ENCODE measurements at places on chromosomes 13 and 19. TPM values are rescaled to one million over a fixed set of nuclear protein-coding genes. Genes with fewer than 3 reads are reported as not detected.

DNA sequence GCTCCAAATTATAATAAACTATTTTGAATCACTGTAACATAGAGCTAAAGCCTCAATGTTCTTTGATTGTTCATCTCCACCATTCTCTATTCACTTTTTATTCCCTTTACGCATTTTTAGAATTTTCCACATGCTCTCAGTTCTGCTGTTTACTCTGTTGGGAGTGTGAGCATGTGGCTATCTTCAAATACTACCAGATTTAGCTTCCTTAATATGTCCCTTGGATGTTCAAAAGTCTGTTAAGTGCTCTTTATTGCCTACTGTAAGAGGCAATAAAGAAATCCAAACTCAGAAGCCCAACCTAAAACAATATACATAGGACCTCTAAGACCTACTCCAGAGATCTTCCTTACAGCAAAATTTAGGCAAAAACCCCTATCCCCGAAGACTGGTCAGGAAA lies 34.5 kb downstream of the MTMR6 start:
- no peaks in the 10 kb centered on the region for H3K27me3 ChIP-seq
- no peak overlapping the region for H3K4me3 ChIP-seq
- no peak for DNase-seq
- H3K27ac ChIP-seq, result no peak overlapping the region
- peaks cover 42% of the 10 kb centered on the region for H3K36me3 ChIP-seq

ZNF221 gene
- 10.3 TPM for total RNA-seq

ZNF560 gene
- total RNA-seq, result not detected

DNA sequence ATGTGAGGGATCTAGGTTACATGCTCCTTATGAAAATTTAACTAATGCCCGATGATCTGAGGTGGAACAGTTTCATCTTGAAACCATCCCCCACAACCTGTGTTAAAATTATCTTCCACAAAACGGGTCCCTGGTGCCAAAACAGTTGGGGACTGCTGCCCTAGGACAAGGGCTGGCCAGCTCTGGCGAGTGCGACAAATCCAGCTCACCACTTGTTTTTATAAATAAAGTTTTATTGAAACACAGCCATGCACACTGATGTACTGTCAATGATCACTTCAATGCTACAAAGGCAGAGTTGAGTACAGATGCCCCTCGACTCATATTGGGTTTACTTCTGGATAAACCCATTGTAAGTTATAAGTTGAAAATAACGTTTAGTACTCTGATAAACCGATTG lies 235.3 kb downstream of the ATP8A2 start:
- H3K36me3 ChIP-seq, result no peaks in the 10 kb centered on the region
- DNase-seq, result no peak
- no peaks in the 10 kb centered on the region for H3K27me3 ChIP-seq
- H3K4me1 ChIP-seq, result no peaks in the 10 kb centered on the region
- H3K27ac ChIP-seq, result no peak overlapping the region

FTL gene
- 8,005 TPM for total RNA-seq

- no peaks in the 10 kb centered on the region for H3K36me3 ChIP-seq
- peaks cover 30% of the 10 kb centered on the region for H3K27me3 ChIP-seq
- DNase-seq, result no peak
- no peak within 1 kb of the TSS for H3K4me3 ChIP-seq
- H3K27ac ChIP-seq, result no peak within 1 kb of the TSS
- no peaks in the 10 kb centered on the region for H3K4me1 ChIP-seq
Observed at GRCh38 chr19:39196860-39197562, at the start of gene NCCRP1. Gene NCCRP1 (plus strand): TSS chr19:39196964. CDS start chr19:39196983, 19 bp downstream.

DNA sequence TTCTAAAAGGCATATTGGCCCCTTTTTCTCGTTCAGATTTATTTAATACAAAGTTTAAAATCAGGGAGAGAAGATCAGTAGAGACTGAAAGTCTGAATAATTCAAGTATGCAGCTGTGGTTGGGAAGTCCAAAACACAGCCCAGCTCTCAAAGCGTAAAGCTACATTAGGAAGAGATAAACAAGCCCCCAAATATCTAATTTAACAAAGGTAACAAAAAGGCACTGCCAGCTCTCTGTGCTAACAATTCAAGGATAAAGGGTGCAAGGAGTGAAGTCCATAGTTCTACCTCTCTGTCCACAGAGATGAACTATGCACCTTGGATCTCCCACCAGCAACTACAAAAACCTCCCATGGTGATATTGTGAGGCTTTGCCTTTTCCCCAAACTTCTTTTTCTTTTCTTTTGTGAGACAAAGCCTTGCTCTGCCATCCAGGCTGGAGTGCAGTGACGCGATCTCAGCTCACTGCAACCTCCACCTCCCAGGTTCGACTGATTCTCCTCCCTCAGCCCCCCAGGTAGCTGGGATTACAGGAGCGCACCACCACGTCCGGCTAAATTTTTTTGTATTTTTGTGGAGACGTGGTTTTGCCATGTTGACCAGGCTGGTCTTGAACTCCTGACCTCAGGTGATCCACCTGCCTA lies 104.4 kb downstream of the LHFPL6 start:
- no peak overlapping the region for H3K27ac ChIP-seq
- no peaks in the 10 kb centered on the region for H3K36me3 ChIP-seq
- DNase-seq, result no peak

HRC gene
- 2.5 TPM for total RNA-seq

NLRP9 gene
- total RNA-seq, result not detected

DNA sequence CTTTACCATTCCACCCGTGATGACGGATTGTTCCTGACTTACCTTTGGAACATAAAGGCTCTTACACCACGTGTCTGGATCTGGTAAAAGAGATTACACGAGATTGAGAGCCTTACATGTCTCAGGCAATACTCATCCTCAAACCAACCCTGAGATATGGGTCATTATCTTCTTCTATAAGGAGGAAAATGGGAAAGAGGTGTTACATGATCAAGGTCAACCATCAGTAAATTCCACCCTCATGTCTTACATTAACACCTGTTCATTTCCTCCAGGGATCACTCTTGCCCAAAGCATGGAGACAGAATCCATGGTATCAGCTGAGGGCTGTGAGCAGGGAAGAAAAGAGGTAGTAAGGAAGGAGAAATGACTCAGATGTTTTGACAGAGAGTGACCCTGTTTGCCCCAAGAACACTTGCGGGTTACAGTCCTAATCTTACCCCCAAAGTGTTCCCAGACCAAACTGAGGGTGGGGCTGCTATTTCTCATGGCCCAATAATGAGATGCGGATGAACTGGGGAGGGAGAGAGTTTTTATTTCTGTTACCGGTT lies 19.6 kb downstream of the LILRB4 start:
- DNase-seq, result no peak
- H3K27me3 ChIP-seq, result no peaks in the 10 kb centered on the region
- no peaks in the 10 kb centered on the region for H3K36me3 ChIP-seq
- no peak overlapping the region for H3K4me3 ChIP-seq
- H3K27ac ChIP-seq, result no peak overlapping the region

All from adrenal gland (tissue), 19 donors.